ENCODE measurements at places on chromosomes 5 and 9. TPM values are rescaled to one million over a fixed set of nuclear protein-coding genes. Genes with fewer than 3 reads are reported as not detected.

The CTXN3 gene
- not detected for total RNA-seq

The PLPP7 gene
- total RNA-seq = not detected

The SPATA31E1 gene
- total RNA-seq = not detected

The PHF24 gene
- total RNA-seq = 0.14 TPM

The IL9 gene
- not detected for total RNA-seq

The GTF3C5 gene
- 60.6 TPM for total RNA-seq

The TLR4 gene
- 0.15 TPM for total RNA-seq

The CDKN2A gene
- total RNA-seq = not detected

The CARD9 gene
- total RNA-seq = 0.90 TPM

The F12 gene
- total RNA-seq = 22.1 TPM

The CCDC192 gene
- total RNA-seq = not detected

The ARHGEF28 gene
- 13.3 TPM for total RNA-seq
